ENCODE measurements at places on chromosomes 1 and 21.

- DNase-seq = peak; percentile 72
These were observed 129.9 kb downstream of the ZNF281 start for GRCh38 chr1:200279810-200280411.

- no peak for DNase-seq
These were observed 232.6 kb downstream of the SRGAP2C start for GRCh38 chr1:121417325-121417923.

- no peak for DNase-seq
These were observed 56.7 kb downstream of the DDR2 start for GRCh38 chr1:162688931-162689330.

- DNase-seq = no peak
These were observed 543.6 kb upstream of the B3GALT2 start for GRCh38 chr1:193730017-193730416.

DNA sequence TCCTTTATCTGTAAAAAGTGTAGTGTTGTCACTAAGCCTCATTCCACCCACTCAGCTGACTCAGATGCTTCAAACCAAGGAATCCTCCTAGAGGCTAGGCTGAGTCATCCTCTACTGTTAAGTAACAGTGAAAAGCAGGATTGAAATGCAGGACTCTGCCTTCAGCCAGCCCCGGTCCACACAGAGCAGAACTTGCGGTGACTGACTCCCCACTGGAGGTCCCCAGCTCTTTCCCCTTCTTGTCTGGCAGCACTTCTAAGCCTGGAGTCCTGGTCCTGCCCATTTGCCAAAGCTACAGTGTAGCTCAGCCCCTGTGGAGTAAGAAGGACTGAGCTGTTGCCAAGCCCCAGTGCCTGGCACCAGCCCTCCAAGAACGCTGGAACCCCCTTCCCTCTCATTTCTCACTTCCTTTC lies 1.7 kb downstream of the RAB7B start:
- peak; percentile 95 for DNase-seq

Measured in COLO829 (cell line).